ENCODE measurements at places on chromosomes 13 and 19.

DNA sequence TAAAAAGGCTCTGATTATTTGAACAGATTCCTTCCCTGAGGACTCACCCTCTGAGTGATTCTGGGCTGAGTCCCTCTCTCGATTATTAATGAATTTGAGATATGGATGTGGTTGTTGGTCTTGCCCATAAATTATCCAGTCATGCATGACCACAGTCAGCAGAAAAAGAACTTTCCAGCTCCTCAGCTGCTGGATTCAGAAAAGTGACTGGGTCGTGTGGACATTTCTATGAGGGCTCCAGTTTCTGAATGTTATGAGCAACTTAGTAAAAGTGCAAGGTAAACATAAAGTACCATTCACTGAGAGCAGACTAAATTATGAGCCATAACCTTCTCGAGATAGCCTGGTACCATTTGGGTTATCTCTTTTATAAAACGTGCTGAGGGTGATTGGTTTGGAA lies 100.1 kb upstream of the CLDN10 start:
- no peak for DNase-seq

- DNase-seq: no peak
Measured at GRCh38 chr19:48986211-48986610, 6.9 kb downstream of the GYS1 start.

- no peak for DNase-seq
Measured at GRCh38 chr13:107347641-107348369, 779.9 kb upstream of the ARGLU1 start.

DNA sequence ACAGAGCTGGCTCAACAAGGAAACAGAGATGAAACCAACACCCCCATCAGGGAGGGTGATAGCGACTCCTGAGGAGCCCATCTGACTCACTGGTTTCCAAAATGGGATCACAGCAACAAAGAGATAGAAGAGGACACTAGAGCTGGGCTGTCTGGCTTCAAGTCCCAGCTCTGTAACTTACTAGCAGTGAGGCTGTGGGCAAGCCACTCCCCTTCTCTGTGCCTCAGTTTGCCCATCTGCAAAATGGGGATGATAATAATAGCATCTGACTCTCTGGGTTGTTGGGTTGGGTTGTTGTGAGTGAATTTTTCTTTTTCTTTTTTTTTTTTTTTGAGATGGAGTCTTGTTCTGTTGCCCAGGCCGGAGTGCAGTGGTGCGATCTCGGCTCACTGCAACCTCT lies 14.3 kb downstream of the IGSF23 start:
- DNase-seq: no peak

- no peak for DNase-seq
Measured at GRCh38 chr19:15540435-15540834, 32.1 kb downstream of the CYP4F22 start.
